ENCODE measurements at places on chromosomes 2 and 18. TPM values are rescaled to one million over a fixed set of nuclear protein-coding genes. Genes with fewer than 3 reads are reported as not detected.

The HSBP1L1 gene
- polyA plus RNA-seq: 18.2 TPM

The SLC4A3 gene
- not detected for polyA plus RNA-seq

The PFN4 gene
- polyA plus RNA-seq: not detected

The IL1F10 gene
- not detected for polyA plus RNA-seq

The C1D gene
- 22.7 TPM for polyA plus RNA-seq

The SLC40A1 gene
- 328 TPM for polyA plus RNA-seq

The SKOR2 gene
- not detected for polyA plus RNA-seq

The PROKR1 gene
- not detected for polyA plus RNA-seq

The FN1 gene
- polyA plus RNA-seq: 0.38 TPM

The SCN7A gene
- polyA plus RNA-seq: not detected

The SNORC gene
- polyA plus RNA-seq: 0.14 TPM

GRCh38 chr2:235709124-235709813, 215.4 kb downstream of the AGAP1 start:
- H3K27me3 ChIP-seq: no peaks in the 10 kb centered on the region
- H3K4me1 ChIP-seq: no peaks in the 10 kb centered on the region
- H3K4me3 ChIP-seq: no peak overlapping the region
- no peak overlapping the region for H3K27ac ChIP-seq
- no peak for DNase-seq

DNA sequence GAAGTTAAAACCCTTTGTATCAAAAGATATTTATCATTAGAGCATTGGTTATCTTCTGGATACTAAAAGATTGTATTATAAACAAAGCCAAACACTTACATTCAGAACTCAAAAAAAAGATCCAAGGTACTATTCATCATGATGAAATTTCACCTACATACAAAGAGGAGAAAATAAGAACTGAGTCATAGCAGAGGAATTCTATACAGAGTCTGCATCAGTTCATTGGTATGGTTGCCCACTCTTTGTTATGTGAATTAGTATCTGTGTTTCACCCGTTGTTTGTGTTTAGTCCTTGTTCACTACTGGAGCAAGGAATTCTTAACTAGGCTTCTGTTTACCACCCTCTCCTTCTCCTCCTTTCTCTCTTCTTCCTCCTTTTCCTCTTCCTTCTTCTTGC, 157.9 kb downstream of the LNPK start:
- no peaks in the 10 kb centered on the region for H3K36me3 ChIP-seq
- H3K4me3 ChIP-seq: no peak overlapping the region
- no peak for DNase-seq
- no peak overlapping the region for H3K27ac ChIP-seq

DNA sequence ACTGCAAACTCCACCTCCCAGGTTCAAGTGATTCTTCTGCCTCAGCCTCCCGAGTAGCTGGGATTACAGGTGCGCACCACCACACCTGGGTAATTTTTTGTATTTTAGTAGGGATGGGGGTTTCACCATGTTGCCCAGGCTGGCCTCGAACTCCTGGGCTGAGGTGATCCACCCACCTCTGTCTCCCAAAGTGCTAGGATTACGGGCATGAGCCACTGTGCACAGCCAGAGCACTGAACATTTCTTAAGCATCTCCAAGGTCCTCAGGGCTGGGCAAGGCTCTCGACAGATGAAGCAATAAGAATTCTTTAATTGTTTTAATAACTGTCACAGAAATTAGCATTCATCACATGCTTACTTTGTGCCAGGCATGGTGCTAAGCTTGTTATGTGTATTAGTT, 4.1 kb downstream of the ATOH8 start:
- H3K4me3 ChIP-seq: no peak overlapping the region
- no peaks in the 10 kb centered on the region for H3K36me3 ChIP-seq
- H3K27ac ChIP-seq: no peak overlapping the region
- peaks cover 22% of the 10 kb centered on the region for H3K27me3 ChIP-seq
- H3K4me1 ChIP-seq: peaks cover 23% of the 10 kb centered on the region

GRCh38 chr18:57741273-57741672, 61.8 kb downstream of the ATP8B1 start:
- no peaks in the 10 kb centered on the region for H3K4me1 ChIP-seq
- no peak overlapping the region for H3K27ac ChIP-seq
- no peak overlapping the region for H3K4me3 ChIP-seq
- no peaks in the 10 kb centered on the region for H3K36me3 ChIP-seq

- no peaks in the 10 kb centered on the region for H3K4me1 ChIP-seq
- no peak overlapping the region for H3K27ac ChIP-seq
- peaks cover 75% of the 10 kb centered on the region for H3K36me3 ChIP-seq
- DNase-seq: no peak
- no peak overlapping the region for H3K4me3 ChIP-seq
Measured at GRCh38 chr2:3470166-3470651, 49.1 kb downstream of the ADI1 start.

DNA sequence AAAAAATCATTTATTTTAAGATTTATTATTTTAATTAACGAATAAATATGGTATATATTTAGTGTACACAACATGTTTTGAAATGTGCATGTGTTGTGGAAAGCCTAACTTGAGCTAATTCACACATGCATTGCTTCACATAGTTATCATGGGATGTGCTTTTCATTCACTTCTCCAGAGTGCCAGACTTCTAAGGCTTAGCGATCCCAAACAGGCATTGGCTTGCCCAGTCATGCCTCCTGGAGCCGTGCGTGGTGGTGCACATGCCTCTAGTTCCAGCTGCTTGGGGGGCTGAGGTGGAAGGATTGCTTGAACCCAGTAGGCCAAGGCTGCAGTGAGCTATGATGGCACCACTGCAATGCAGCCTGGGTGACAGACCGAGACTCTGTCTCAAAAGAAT, 40.5 kb downstream of the ARHGEF4 start:
- DNase-seq: no peak
- H3K27me3 ChIP-seq: no peaks in the 10 kb centered on the region
- H3K4me1 ChIP-seq: no peaks in the 10 kb centered on the region
- no peak overlapping the region for H3K27ac ChIP-seq
- H3K36me3 ChIP-seq: no peaks in the 10 kb centered on the region

DNA sequence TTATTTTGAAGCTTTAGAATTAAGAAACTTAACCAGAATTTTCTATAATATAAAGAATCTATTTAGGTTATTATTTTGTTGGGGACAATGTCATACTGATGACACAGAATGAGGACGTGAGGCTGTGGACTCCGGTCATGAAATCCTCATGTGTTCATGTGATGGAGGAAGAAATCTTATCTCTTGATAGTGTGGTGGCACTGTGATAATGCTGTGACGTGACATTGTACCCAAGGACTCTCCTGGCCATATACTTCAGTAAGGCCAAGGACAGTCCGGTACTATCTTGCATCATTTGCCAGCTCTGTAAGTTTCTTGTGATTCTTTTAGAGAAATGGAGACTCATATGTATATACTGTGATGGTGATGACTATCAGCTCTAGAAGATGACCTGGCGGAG, 59.1 kb downstream of the SLC9A2 start:
- DNase-seq: no peak
- no peak overlapping the region for H3K27ac ChIP-seq
- no peaks in the 10 kb centered on the region for H3K4me1 ChIP-seq

DNA sequence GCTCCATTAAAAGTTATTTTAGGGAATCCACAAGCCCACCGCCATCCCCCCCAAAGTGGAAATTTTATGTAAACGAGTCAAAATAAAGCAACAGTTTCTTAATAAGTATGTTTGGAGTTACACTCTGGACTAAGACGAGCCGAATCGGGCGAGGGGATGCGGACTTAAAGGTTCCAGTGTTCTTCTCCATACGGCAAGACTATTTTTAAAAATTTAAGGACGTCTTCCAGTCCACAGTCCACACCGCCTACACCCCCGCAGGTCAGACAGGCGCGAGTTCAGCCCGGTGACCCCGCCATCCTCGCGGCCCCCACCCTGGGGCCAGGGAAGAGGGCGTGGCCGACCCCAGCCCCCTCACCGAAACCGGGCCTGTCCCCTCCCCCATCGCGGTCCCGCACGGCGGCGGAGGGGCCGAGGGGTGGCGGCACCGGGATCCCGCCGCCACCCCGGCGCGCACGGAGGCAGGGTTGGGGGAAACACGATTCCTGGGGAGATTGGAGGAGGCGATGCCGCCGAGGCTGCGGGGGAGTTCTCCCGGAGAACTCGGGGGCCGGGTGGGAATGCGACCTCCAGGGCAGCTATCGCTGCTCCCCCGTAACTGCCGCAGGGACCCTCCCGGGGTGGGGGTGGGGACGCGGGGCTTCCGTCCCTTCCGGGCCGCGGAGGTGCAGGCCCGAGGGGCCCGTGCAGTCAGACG, 24.5 kb upstream of the SMAD7 start:
- no peaks in the 10 kb centered on the region for H3K36me3 ChIP-seq
- DNase-seq: no peak
- H3K4me1 ChIP-seq: peaks cover 4% of the 10 kb centered on the region
- peak overlapping the region; percentile 57 for H3K4me3 ChIP-seq
- H3K27ac ChIP-seq: peak overlapping the region; percentile 6

DNA sequence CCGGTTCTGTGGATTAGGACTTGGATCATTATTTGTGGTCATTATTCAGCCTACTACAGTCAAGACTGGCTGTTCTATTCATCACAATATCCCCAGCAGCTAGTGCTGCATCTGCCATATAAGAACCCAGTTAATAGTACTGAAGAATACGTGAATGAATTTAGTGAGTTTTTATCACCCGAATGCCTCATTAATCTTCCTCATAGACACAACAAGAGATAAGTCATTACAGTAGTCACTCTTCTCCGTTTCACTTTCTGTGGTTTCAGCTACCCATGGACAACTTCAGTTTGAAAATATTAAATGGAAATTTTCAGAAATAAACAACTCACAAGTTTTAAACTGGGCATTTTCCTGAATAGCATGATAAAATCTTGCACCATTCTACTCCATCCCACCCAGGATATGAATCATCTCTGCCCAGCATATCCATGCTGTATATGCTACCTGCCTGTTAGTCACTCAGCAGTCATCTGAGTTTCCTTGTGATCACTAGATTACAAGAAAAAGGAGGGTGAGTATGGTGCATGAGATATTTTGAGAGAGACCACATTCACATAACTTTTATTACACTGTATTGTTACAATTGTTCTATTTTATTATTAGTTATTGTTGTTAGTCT, 363.7 kb upstream of the CHAC2 start:
- no peaks in the 10 kb centered on the region for H3K27me3 ChIP-seq
- no peak overlapping the region for H3K27ac ChIP-seq
- H3K4me3 ChIP-seq: no peak overlapping the region
- no peaks in the 10 kb centered on the region for H3K4me1 ChIP-seq
- H3K36me3 ChIP-seq: no peaks in the 10 kb centered on the region
- DNase-seq: no peak

- no peaks in the 10 kb centered on the region for H3K27me3 ChIP-seq
- no peak for DNase-seq
- H3K36me3 ChIP-seq: no peaks in the 10 kb centered on the region
- H3K4me3 ChIP-seq: no peak overlapping the region
Measured at GRCh38 chr2:74841641-74842040, 7.7 kb downstream of the HK2 start.

DNA sequence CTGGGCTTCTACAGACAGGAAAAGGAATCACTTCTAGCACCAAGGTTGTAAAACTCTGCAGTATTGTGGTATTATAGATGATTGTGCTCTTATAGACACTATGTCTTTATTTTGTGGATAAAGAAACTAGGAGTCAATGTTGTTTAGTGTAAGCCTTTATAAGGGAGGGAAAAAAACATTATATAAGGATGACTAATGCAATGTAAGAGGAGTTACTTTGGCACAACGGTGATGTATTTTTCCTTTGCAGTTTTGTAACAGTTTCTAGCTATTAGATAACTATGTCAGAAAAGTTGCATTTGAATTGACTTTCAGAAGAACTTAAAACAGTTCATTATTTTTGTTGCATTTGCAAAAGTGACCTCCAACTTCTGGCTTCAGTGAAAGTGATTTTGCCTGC, 545.4 kb downstream of the CCDC85A start:
- H3K4me1 ChIP-seq: no peaks in the 10 kb centered on the region
- no peak overlapping the region for H3K4me3 ChIP-seq
- DNase-seq: no peak
- no peaks in the 10 kb centered on the region for H3K27me3 ChIP-seq
- no peaks in the 10 kb centered on the region for H3K36me3 ChIP-seq
- H3K27ac ChIP-seq: no peak overlapping the region

DNA sequence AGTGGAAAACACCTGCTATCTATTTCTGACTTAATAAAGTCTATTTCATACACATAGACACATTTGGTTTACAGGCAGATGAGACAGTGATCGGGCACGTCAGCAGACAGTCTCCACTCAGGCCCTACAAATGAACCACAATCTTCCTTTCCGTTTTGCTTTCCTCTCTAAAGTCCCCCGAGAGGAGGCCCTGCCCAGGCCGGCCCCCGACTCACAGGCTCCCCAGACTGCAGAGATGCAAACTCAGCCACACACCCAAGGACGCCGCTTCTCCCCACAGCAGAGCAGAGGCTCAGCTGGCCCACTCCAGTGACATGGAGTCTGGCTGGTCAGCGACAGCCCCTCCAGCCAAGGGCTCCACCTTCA, 9.3 kb upstream of the MTERF4 start:
- H3K27me3 ChIP-seq: no peaks in the 10 kb centered on the region
- no peak for DNase-seq
- peaks cover 54% of the 10 kb centered on the region for H3K4me1 ChIP-seq
- peaks cover 6% of the 10 kb centered on the region for H3K36me3 ChIP-seq

DNA sequence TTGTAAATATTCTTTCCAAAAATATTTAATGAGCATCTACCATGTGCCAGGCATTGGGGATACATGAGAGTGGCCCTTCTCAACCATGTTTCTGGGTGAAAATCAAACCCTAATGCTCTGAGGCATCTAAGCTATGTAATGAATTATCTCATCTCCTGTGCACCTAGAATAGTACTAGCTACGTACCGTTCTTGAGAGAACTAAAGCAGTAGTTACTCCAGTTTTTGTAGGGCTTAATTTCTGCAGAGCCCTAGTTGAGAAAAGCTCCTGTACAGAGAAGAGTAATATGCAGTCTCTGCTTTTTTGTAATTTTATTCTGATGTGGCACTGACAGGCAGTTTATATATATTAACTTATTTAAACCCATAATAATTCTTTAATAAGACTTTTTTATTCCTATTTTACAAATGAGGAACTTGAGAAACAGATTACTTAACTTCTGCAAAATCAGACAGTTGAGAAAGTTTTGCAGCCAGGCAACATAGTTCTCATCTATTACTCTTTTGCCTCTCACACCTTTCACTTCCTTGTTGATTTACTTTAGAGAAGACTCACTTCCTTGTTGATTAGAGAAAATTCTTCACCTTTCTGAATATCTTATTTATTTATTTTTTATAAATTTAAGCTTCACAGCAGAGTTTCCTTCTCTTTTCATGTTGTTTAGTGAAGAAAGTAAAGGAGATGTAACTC, 3.1 kb downstream of the SPOPL start:
- H3K36me3 ChIP-seq: no peaks in the 10 kb centered on the region
- H3K27me3 ChIP-seq: no peaks in the 10 kb centered on the region
- DNase-seq: no peak
- no peak overlapping the region for H3K27ac ChIP-seq
- no peak overlapping the region for H3K4me3 ChIP-seq
- H3K4me1 ChIP-seq: peaks cover 44% of the 10 kb centered on the region

DNA sequence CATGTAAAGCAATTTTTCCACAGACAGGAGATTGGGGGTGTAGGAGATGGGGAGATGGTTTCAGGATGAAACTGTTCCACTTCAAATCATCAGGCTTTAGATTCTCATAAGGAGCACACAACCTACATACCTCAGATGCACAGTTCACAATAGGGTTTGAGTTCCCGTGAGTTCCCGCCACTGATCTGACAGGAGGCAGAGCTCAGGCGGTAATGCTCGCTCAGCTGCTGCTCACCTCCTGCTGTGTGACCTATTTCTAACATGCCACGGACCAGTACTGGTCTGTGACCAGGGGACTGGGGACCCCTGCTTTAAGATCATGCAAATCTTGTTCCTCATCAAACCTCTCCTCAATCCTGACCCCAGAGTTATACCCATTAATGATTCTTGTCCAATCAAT, 70.1 kb downstream of the RPE start:
- no peak overlapping the region for H3K27ac ChIP-seq
- DNase-seq: no peak
- H3K4me1 ChIP-seq: no peaks in the 10 kb centered on the region

Data from CD4-positive, alpha-beta memory T cell (primary cell).